ENCODE measurements at places on chromosomes 6 and 20. TPM values are rescaled to one million over a fixed set of nuclear protein-coding genes. Genes with fewer than 3 reads are reported as not detected.
A peak's percentile ranks its signal among the peaks of the same experiment; 100 is the strongest.

The PROCR gene
- total RNA-seq: 4.0 TPM

DNA sequence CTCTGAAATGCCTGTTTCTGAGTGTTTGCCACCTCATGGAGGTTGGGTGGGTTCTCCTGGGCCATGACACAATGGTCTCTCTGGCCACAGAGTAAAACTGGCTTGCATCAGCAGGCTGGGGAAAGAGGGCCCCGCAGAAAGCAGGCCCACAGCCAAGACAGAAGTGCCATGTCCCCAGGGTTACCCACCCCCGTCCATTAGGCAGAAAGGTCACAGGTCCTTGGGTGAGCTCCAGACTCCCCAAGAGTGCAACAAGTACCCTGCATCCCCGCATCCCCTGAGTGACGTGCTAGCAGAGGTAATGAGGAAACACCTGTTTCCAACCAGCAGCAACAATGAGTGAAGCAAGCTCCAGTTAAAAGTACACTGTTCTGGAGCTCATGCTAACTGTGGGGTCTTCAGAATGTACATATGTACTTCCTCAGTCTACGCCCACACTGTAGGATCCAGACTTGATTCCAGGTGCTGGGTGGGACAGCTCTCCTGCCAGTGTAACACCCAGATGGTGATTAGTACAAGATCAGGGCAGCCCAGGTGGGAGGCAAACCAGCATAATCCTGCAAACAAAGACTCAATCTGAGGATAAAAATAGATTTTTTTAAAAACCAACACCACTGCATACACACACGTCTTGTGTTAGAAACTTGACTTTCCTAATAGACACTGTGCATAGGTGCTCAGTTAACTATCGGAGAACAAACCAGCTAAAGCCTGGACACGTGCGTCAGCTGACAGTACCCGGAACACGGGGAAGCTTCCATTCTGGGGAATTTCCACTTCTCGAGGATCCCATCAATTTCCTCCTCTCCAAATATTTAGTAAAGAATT, 31.5 kb downstream of the RRBP1 start:
- no peak overlapping the region for H3K4me3 ChIP-seq
- no peaks in the 10 kb centered on the region for H3K27me3 ChIP-seq
- no peak for DNase-seq
- H3K36me3 ChIP-seq: peaks cover 4% of the 10 kb centered on the region
- H3K4me1 ChIP-seq: peaks cover 35% of the 10 kb centered on the region
- peak overlapping the region; percentile 34 for H3K27ac ChIP-seq

DNA sequence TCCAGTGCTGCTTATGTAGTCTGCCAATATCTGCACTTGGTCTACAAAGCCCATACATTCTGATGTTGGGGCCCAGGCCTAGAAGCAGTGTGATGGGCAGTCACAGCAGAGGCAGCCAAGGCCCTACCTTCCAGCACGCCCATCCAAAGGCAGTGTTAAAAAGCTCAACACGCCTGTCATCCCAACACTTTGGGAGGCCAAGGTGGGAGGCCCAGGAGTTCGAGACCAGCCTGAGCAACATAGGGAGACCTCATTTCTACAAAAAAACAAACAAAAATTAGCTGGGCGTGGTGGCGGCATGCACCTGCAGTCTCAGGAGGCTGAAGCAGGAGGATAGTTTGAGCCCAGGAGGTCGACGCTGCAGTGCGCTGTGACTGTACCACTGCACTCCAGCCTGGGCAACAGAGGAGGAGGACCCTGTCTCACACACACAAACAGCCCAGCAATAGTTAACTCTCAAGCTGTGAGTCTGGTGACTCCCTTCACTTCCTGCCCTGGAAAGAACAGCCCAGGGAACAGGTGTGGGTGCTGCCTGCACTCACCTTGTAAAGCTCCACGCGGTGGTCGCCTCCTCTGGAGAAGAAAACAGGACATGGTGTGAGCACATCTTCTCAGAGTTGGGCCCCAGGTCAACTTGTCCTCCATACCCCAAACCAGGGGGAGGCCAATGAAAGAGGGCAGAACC, 68.8 kb downstream of the PYGB start:
- H3K36me3 ChIP-seq: peaks cover 15% of the 10 kb centered on the region
- H3K4me1 ChIP-seq: peaks cover 1% of the 10 kb centered on the region
- no peak overlapping the region for H3K27ac ChIP-seq
- no peak overlapping the region for H3K4me3 ChIP-seq

The FAXC gene
- total RNA-seq: 13.9 TPM

DNA sequence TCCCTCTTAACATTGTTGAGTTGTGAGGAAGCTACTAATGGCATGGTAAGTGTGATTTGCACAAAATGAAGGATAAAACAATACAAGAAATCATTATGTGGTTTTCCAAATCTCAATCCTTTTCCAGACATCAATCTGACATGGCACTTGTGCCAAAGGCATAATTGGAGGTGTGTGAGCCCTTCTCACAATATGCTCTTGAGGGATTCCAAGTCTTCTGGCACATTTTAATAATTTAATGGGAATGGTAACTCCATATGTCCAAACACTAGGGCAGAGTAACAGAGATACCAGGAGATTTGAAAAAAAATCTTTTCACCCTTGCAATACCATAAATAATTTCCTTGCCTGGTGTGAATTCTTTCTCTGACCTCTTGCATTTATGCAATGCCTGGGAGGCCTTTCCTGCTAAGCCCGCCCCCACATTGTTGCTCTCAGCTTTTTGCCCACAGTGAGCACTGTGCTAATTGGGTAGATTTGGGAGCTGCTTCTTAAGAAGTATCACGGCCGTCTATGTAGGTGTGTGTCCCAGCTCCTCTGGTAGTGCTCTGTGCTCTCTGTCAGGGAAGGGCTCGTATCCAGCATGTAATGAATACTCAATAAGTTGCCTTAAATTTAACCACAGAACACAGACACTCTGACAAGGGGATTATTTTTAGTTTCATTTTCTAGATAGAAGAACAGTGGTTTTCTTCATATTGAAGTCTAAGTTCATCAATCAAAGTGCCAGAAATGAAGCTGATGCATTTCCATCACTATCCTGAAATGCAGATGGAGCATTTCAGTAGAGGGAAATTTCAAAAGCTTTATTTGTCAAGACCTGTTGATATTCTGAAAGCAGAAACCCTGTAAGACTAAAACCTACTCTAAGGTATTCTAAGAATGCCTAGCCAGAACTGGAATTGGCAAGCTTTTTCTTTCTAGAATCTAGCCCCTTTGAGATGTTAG, 54.4 kb upstream of the CEP85L start:
- H3K27me3 ChIP-seq: no peaks in the 10 kb centered on the region
- no peaks in the 10 kb centered on the region for H3K36me3 ChIP-seq
- no peak overlapping the region for H3K4me3 ChIP-seq
- peaks cover 46% of the 10 kb centered on the region for H3K4me1 ChIP-seq

- peak overlapping the region; percentile 61 for H3K4me3 ChIP-seq
- no peaks in the 10 kb centered on the region for H3K27me3 ChIP-seq
- DNase-seq: peak; percentile 45
- peaks cover 18% of the 10 kb centered on the region for H3K4me1 ChIP-seq
- peak overlapping the region; percentile 68 for H3K27ac ChIP-seq
- no peaks in the 10 kb centered on the region for H3K36me3 ChIP-seq
Measured at GRCh38 chr6:55276745-55277530, 50.3 kb upstream of the GFRAL start.
